ENCODE measurements at places on chromosomes 1 and 21. TPM values are rescaled to one million over a fixed set of nuclear protein-coding genes. Genes with fewer than 3 reads are reported as not detected.

The ATP13A2 gene
- polyA plus RNA-seq, result 33.8 TPM

The CRYBG2 gene
- polyA plus RNA-seq, result 1.3 TPM

The CYP4X1 gene
- polyA plus RNA-seq, result 4.9 TPM

The FGR gene
- 4.4 TPM for polyA plus RNA-seq

GRCh38 chr1:213738658-213739057 lies 249.1 kb upstream of the PROX1 start:
- DNase-seq, result no peak
